ENCODE measurements at places on chromosomes 3 and 15.
A peak's percentile ranks its signal among the peaks of the same experiment; 100 is the strongest.

- DNase-seq, result peak; percentile 9
These were observed at the start of gene ACTC1 for GRCh38 chr15:34795267-34796081. ACTC1 (minus strand) TSS chr15:34795549; CDS start chr15:34794808, 741 bp downstream.

DNA sequence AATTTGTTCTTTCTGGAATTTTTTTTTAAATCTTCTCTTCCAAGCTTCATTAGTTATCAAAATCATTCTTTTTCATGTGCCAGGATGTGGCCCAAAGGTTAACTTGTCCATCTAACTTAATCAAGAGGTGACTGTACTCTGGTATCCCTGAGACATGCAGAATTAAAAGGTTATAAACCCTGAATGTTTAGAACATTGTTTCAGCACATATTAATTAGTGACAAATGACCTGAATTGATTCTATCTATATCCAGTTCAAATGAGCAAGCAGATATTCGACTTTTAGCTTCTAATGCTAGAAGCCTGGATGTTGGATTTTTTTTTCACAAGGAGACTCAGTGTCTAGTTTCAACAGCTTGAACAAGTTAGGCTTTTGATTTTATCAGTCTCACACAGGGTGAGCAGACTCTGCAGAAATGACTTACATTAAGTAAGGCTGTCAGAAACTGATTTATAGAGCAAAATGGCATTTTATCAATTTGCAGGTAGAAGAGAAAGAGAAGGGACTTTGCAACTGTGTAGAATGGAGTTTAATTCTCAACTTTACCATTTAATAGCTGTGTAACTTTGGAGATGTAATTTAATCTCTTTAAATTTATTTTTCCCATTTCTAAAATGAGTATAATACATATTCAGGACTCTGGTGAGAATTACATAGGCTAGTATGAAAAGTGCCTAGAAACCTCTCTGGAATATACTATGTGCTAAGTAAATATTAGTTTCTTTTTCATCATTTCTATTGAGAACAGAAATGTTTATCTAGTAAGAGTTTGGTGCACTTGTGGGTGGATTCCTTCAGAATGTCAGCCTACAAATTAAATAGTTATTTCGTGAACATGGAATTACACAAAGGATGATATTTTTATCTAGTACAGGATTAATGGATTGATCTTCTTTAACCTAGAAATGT is 100.0 kb downstream of the ALCAM start:
- no peak for DNase-seq

GRCh38 chr3:85808755-85809154 is 850.0 kb downstream of the CADM2 start:
- no peak for DNase-seq

- DNase-seq, result no peak
These were observed 6.3 kb downstream of the UROC1 start for GRCh38 chr3:126511291-126511690.

Data from GM12891 (cell line).